Stimulated activated naive B cell treated with anti-CD40 and anti-IgM and Interleukin-4, amounts not matched to agents 10 μg/mL and 1 μg/mL and 100 μg/mL, for 72 hours (primary cell): ENCODE measurements at places on chromosomes 5 and 9.

- DNase-seq: no peak
- no peaks in the 10 kb centered on the region for H3K27me3 ChIP-seq
- peaks cover 12% of the 10 kb centered on the region for H3K36me3 ChIP-seq
- no peak overlapping the region for H3K4me3 ChIP-seq
- no peaks in the 10 kb centered on the region for H3K4me1 ChIP-seq
- no peak overlapping the region for H3K27ac ChIP-seq
Measured at GRCh38 chr5:109089191-109089590, 320.6 kb downstream of the PJA2 start.

DNA sequence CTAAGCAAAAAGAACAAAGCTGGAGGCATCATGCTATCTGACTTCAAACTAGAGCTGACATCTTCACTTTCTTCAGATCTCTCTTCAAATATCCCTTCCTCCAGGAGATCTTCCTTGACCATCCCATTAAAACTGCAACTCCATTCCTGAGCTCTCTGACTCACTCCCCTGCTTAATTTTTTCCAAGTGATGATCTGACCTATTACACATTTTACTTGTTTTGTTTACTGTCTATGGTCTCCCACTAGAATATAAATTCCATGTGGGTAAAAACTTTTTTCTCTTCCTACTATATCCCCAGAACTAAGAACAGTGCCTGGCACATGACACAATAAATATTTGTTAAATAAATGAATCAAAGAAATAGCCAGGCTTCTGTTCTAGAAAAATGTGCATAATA lies 87.5 kb downstream of the SLIT3 start:
- DNase-seq: no peak
- no peak overlapping the region for H3K4me3 ChIP-seq
- peaks cover 5% of the 10 kb centered on the region for H3K27me3 ChIP-seq
- H3K36me3 ChIP-seq: no peaks in the 10 kb centered on the region
- H3K4me1 ChIP-seq: no peaks in the 10 kb centered on the region

GRCh38 chr9:86575137-86575536 lies 220.9 kb upstream of the TUT7 start:
- H3K27ac ChIP-seq: no peak overlapping the region
- DNase-seq: no peak
- no peak overlapping the region for H3K4me3 ChIP-seq
- H3K4me1 ChIP-seq: no peaks in the 10 kb centered on the region
- H3K36me3 ChIP-seq: no peaks in the 10 kb centered on the region

DNA sequence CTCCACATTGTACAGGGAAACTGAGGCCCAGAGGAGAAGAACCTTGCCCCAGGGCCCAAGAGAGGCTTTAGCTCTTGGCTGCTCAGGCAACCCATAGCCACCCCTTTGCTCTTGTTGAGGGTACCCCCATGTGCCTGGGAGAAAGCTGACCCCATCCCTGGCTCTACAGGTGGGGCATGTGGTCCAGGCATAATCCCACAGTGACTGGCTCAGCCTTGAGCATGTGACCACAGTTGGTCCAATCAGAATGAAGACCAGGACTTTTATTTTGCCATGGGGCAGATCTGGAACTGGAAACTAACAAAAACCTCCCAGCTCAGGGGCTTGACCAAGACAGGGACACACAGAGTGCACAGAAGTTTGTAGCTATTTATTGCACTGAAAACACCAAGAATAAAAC lies 29.3 kb downstream of the SLC6A7 start:
- no peak for DNase-seq
- H3K4me1 ChIP-seq: peaks cover 6% of the 10 kb centered on the region
- no peaks in the 10 kb centered on the region for H3K36me3 ChIP-seq
- H3K27ac ChIP-seq: no peak overlapping the region

DNA sequence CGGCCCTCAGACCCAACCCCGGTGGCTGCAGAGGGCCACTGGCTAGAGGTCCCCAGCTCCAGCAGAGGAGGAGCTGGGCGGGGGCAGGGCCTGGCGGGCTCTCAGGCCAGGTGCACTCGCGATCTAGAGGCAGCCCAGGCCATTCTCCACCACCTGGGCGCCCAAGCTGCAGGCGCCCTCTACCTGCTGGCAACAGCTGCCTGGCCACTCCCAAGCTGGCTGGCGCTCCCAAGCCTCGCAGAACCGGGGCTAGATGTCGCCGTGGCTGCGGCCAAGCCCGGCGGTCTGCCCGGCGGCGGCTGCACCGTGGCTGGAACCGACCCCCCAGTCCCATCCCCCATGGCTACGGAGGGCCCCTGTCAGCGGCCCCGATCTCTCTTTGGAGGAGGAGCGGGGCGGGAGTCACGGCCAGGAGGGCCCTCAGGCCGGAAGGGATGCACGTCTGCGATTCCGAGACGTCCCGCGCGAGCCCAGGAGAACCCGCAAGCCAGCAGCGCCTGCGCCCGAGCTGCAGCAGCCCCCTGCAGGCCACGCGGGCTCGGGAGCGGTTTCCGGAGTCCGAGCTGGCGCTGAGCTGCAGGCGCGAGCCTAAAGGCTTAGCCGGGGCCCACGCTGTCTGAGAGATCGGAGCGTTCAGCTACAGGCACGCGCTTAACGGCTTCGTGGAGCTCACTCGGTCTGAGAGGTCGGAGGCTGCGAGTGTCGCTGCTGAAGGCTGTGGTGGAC lies 44.3 kb upstream of the BICD2 start:
- peaks cover 1% of the 10 kb centered on the region for H3K36me3 ChIP-seq
- DNase-seq: peak; percentile 37
- peaks cover 7% of the 10 kb centered on the region for H3K4me1 ChIP-seq
- peak overlapping the region; percentile 89 for H3K4me3 ChIP-seq
- H3K27me3 ChIP-seq: peaks cover 53% of the 10 kb centered on the region

GRCh38 chr9:84875193-84875592 lies 205.7 kb downstream of the NTRK2 start:
- no peak overlapping the region for H3K4me3 ChIP-seq
- no peaks in the 10 kb centered on the region for H3K4me1 ChIP-seq
- H3K27ac ChIP-seq: no peak overlapping the region
- H3K27me3 ChIP-seq: no peaks in the 10 kb centered on the region

GRCh38 chr9:113958556-113958955 lies 82.4 kb downstream of the ZNF618 start:
- no peaks in the 10 kb centered on the region for H3K27me3 ChIP-seq

DNA sequence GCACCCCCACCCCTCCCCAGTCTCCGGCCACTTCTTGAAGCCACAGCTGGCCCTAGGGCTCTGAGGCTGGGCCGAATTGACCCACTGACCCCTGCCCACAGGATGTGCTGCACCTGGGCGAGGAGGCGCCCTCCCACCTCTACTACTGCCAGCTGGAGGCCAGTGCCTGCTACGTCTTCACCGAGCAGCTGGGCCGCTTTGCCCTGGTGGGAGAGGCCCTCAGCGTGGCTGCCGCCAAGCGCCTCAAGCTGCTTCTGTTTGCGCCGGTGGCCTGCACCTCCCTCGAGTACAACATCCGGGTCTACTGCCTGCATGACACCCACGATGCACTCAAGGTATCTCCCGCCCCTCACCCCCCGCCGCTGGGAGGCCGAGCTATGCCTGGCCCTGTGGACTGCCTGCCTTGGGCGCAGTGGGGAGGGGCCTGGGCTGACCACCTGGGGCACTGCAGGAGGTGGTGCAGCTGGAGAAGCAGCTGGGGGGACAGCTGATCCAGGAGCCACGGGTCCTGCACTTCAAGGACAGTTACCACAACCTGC lies 21.3 kb downstream of the HK3 start:
- no peak overlapping the region for H3K4me3 ChIP-seq
- no peaks in the 10 kb centered on the region for H3K4me1 ChIP-seq
- peaks cover 3% of the 10 kb centered on the region for H3K36me3 ChIP-seq
- DNase-seq: no peak
- no peak overlapping the region for H3K27ac ChIP-seq

GRCh38 chr9:74220327-74220726 lies 276.8 kb upstream of the RORB start:
- H3K36me3 ChIP-seq: no peaks in the 10 kb centered on the region
- no peaks in the 10 kb centered on the region for H3K4me1 ChIP-seq
- H3K4me3 ChIP-seq: no peak overlapping the region
- DNase-seq: no peak
- no peak overlapping the region for H3K27ac ChIP-seq

GRCh38 chr5:118270526-118270925 lies 717.8 kb downstream of the DTWD2 start:
- no peak for DNase-seq
- H3K4me3 ChIP-seq: no peak overlapping the region
- H3K4me1 ChIP-seq: no peaks in the 10 kb centered on the region
- no peaks in the 10 kb centered on the region for H3K27me3 ChIP-seq
- H3K27ac ChIP-seq: no peak overlapping the region
- no peaks in the 10 kb centered on the region for H3K36me3 ChIP-seq

- H3K4me1 ChIP-seq: peaks cover 51% of the 10 kb centered on the region
- peak overlapping the region; percentile 75 for H3K27ac ChIP-seq
- peak; percentile 24 for DNase-seq
- peak overlapping the region; percentile 1 for H3K4me3 ChIP-seq
Measured at GRCh38 chr5:95927927-95928723, 33.5 kb downstream of the ELL2 start.

- H3K36me3 ChIP-seq: peaks cover 2% of the 10 kb centered on the region
- H3K4me3 ChIP-seq: no peak overlapping the region
- no peak overlapping the region for H3K27ac ChIP-seq
- DNase-seq: no peak
- peaks cover 5% of the 10 kb centered on the region for H3K4me1 ChIP-seq
Measured at GRCh38 chr9:76369583-76369982, 24.6 kb downstream of the RFK start.

DNA sequence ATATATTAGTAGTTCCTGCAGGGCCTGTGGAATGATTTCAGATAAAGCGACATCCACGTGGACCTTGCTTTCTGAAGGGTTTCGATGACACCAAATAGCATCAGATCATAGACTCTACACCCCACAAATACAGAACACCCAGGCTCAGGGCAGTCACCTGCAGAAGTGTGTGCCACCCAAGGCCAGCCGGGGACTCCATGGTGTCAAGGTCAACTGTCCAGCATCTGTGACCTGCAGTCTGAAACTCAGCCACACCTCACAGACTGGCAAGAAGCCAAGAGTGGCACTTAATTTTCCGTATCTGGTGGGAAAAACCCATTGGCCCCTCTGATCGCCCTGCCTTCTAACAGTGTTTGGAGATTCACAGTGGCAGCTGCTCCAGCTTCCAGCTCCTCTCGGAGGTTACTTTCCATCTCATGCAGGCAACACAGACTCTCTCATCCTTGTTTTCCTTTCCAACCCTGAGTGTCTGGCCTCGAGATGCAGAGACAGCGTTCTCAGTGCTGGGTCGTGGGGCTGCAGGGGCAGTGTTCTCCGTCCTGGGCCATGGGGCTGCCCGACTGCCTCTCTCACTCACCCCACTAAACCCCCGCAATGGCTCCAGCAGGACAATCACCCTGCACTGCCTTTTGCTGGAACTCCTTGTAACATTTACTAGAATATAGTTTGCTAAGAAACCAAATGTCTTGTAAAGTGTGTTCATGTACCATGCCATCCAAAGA lies 221.9 kb downstream of the IRX2 start:
- DNase-seq: no peak
- no peaks in the 10 kb centered on the region for H3K4me1 ChIP-seq
- no peaks in the 10 kb centered on the region for H3K36me3 ChIP-seq

- no peaks in the 10 kb centered on the region for H3K36me3 ChIP-seq
- H3K27ac ChIP-seq: peak overlapping the region; percentile 53
- peaks cover 4% of the 10 kb centered on the region for H3K27me3 ChIP-seq
- no peak for DNase-seq
- H3K4me3 ChIP-seq: no peak overlapping the region
Measured at GRCh38 chr5:127602896-127603844, 45.7 kb upstream of the CTXN3 start.

- DNase-seq: no peak
- no peak overlapping the region for H3K27ac ChIP-seq
- H3K27me3 ChIP-seq: peaks cover 55% of the 10 kb centered on the region
- H3K36me3 ChIP-seq: no peaks in the 10 kb centered on the region
- no peaks in the 10 kb centered on the region for H3K4me1 ChIP-seq
Measured at GRCh38 chr5:115349001-115349817, 52.8 kb upstream of the CCDC112 start.

- no peaks in the 10 kb centered on the region for H3K27me3 ChIP-seq
- peak overlapping the region; percentile 81 for H3K27ac ChIP-seq
- H3K36me3 ChIP-seq: peaks cover 20% of the 10 kb centered on the region
- no peak for DNase-seq
- H3K4me3 ChIP-seq: no peak overlapping the region
Measured at GRCh38 chr5:119302916-119303897, 52.6 kb upstream of the TNFAIP8 start.

GRCh38 chr5:59596586-59597350 lies 296.8 kb downstream of the PDE4D start:
- no peak overlapping the region for H3K4me3 ChIP-seq
- H3K4me1 ChIP-seq: peaks cover 10% of the 10 kb centered on the region
- no peak for DNase-seq
- H3K27me3 ChIP-seq: no peaks in the 10 kb centered on the region
- no peak overlapping the region for H3K27ac ChIP-seq
- H3K36me3 ChIP-seq: peaks cover 11% of the 10 kb centered on the region

GRCh38 chr9:117096138-117096537 lies 318.7 kb downstream of the ASTN2 start:
- H3K27ac ChIP-seq: no peak overlapping the region
- no peaks in the 10 kb centered on the region for H3K36me3 ChIP-seq
- no peaks in the 10 kb centered on the region for H3K27me3 ChIP-seq

GRCh38 chr9:35690614-35691333 lies 1.0 kb upstream of the TPM2 start:
- no peaks in the 10 kb centered on the region for H3K27me3 ChIP-seq
- peak overlapping the region; percentile 80 for H3K27ac ChIP-seq
- peak overlapping the region; percentile 93 for H3K4me3 ChIP-seq
- no peak for DNase-seq
